Daoy (cell line): ENCODE measurements at places on chromosomes 11 and 22. TPM values are rescaled to one million over a fixed set of nuclear protein-coding genes. Genes with fewer than 3 reads are reported as not detected.

The TBX1 gene
- total RNA-seq, result 1.1 and 1.6 TPM in 2 replicates

The BTG4 gene
- not detected in 2 replicates for total RNA-seq

The TEX54 gene
- total RNA-seq, result not detected in 2 replicates

The SYT8 gene
- total RNA-seq, result not detected in 2 replicates

DNA sequence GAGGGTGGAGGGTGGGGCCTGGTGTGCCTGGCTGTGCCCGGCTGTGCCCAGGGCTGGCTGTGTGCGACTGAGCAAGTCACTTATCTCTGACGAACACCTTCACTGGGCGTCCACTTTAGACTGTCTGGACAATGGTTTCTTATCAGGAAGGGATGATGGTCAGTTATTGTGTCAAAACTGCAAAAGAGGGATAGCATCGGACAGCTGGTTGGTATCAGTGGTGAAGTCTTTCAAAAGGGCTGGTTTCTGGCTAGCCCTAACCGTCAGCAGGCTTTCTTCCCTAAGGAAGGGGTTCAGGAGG, 4.1 kb upstream of the MGAT3 start:
- DNase-seq, result no peak

DNA sequence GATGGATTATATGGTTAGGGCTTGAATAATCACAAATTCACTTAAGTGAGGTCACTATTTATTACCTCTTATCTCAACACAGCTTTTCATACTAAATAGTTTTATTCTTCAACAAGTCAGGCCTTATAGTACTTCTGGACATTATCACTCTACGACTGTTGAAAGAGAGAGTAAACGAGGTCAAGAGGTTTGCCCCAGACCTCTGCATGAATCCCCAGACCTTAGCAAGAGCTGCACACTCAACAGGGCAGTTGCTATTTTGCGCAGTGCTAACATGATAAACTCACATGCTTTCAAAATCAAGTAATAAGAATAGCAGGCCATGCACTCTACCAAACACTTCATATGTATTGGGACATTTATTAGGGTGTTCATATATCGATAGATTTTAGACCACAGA, 60.5 kb downstream of the DDI1 start:
- no peak for DNase-seq

- no peak for DNase-seq
Measured at GRCh38 chr22:37848587-37849088, 581 bp upstream of the EIF3L start.

DNA sequence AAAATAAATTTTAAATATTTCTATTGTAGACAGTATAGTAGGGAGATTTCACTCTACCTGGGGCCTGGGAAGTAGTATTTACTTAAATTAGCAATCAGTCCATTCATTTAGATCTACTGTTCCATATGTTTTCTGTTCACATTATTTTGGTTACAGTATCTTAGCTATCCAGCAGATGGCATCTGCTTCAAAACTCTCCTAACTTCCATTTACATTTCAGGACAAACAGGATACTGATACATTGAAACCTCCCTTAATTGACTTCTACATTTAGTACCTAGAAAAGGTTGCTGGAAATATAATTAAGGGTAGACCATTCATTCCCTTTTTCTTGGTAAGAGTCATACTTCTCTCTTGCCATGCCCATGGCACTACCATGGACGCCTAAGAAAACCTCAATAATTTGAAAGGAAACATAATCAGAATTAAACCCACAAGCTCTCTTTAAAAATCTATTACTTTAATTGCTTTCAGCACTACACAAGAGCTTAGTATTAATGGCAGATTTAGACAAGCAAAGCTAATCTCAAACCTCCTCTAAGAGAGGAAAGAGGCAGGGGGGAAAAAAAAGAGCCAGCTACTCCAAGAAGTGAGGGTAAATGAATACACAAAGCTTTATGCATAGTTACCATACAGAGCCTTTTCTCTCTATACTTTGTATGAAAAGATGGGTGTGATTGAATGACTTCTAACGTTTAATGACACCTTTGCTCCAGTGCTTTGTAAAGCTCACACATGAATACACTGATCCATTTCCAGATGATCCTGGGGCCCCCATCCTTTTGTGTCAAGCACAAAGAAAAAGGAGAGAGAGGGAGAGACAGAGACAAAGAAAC, 131.2 kb upstream of the MTMR2 start:
- no peak for DNase-seq

GRCh38 chr22:22770280-22770871, 117.2 kb upstream of the IGLL5 start:
- peak; percentile 32 for DNase-seq

GRCh38 chr11:86508604-86509587, 134.2 kb downstream of the CCDC81 start:
- DNase-seq, result no peak

- DNase-seq, result no peak
Measured at GRCh38 chr22:25098445-25099081, 101.1 kb upstream of the CRYBB3 start.

DNA sequence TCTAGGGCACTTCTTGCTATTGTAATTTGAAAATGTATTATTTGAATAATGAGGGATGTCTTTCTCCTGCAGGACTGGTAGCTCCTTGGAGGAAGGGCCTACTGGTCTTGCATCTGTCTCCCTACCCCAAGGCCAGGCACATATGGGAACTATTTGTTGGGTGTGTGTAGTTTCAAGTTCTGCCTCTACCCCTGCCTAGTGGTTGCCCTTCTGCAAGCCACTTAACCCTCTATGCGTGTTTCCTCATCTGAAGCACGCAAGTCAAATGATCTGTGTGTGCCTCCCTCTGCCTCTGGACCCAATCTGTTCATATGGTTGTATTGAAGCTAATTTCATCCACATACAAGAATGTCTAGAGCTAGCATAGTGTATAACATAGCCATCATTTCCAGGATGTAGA, 67.0 kb downstream of the WNT11 start:
- no peak for DNase-seq

GRCh38 chr11:10930972-10931760, 73.3 kb upstream of the ZBED5 start:
- peak; percentile 76 for DNase-seq

GRCh38 chr22:48979482-48979881, 848.2 kb downstream of the BRD1 start:
- DNase-seq, result peak; percentile 29

DNA sequence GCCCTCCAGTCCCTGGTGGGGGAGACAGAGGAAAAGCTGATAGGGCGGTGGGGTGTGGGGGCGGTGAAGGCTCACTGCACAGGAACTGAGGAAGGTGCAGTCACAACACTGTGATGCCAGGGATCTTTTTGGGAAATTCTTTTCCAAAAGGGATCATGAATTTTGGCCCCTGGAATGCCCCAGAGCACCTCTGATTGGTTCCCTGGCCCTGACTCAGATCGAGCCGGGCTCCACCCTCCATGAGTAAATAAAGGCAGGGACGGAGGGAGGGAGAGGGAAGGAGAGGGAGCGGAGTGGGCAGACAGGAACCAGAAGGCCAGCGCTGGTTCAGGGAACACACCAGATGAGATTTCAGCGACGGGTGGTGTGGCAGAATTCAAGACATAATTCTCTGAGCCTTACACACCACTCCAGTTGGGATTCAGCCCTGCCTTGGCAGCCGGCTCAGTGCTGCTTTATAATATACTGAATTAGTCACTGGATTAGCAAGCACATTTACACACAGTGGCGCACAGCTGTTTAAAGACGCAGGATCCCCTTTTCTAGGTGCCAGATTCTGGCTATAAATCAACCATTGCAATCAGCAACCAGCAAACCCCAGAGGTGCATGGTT, 80.3 kb downstream of the ETS1 start:
- peak; percentile 92 for DNase-seq

DNA sequence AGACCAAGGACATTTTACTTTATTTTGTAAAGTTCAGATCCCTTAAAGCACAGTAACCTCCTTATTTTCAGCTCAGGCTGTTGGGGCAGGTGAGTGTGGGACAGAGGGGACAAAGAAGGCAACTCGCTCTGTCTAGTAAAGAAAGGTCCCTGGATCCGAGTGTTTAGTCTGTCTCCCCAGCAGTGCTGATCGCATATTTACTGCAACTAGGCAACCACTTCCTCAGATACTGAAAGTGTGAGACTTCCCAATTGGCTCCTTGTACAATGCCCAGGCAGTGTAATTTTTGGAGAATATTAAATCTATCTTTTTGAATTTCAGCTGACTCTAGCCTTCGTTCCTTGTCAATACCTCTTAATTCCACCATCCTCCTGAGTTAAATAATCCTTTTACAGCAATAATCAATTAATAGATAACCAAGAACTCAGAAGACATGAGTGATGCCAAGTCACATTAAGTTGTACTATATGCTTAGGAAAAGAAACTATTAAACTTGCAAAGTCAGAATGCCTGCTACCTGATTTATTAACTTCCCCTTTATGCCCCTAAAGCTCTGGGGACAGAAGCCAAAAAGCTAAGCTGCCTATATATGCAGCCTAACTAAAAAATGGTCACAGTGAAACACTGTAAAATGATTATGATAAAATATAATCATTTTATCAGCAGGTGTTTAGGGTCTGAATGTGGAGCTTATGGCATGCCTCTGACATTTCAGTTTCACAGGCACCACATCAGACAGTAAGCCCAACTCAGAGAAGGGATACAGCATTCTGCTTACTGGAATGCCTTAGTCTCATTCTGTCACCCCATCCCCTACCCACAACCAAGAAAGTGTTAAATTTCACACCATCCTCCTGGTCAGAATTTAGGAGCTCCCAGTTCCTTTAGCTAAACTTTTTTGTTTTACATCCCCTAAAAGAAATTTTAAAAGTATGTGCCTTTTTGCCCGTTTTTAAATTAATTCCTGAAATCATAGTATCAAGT, 138.7 kb downstream of the TRIM44 start:
- no peak for DNase-seq

DNA sequence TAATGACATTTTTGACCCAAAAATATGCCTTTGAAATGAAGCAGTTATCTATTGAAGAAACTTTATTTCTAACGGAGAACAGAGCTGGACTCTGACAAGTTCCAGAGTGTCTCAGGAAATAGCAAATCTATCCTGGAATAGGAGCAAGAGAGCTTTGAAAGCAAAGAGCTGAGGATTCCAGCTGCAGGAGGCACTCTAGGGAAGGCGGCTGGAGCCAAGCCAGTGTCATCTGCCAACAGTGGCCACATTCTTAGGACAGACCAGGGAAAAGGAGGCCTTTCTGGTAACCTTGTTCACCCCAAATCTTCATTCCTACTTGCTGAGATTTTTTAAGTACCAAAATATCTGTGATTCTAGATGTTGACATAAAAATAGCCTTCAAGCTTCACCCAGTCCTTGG, 493.5 kb upstream of the B3GAT1 start:
- no peak for DNase-seq

- no peak for DNase-seq
Measured at GRCh38 chr11:113193016-113193415, 121.4 kb upstream of the TTC12 start.

GRCh38 chr11:33162831-33163230, 1.6 kb upstream of the CSTF3 start:
- DNase-seq, result no peak

- no peak for DNase-seq
Measured at GRCh38 chr11:5196731-5197130, 3.8 kb downstream of the OR51V1 start.

DNA sequence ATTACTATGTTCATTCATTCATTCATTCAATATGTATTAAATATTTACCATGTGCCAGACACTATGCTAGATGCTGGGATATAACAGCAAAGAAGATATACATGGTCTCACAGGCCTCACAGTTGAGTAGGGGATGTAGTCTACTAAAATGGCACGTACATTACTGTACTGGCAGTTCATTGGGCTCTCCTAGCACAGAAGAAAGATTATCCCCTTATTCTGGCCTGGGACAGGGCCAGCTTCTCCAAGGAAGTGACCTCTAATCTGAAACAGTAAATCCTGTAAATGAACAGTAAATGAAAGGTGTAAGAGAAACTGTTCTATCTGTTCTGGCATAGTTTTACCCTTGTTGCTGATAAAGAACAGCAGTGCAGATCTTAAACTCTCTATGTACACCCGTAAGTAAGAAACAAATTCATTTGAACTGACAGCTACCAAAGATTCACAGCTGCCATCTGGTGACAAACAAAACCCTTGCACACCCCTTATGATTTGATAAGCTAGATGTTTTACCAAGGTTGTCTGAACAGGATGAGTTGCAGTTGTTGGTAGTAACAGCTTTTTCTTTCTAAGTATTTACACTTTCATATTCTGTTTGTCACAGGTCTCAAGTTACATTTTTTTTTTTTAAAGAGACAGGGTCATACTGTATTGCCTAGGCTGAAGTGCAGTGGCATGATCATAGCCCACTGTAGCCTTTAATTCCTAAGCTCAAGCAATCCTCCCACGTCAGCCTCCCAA, 263.1 kb downstream of the TMEM135 start:
- no peak for DNase-seq

DNA sequence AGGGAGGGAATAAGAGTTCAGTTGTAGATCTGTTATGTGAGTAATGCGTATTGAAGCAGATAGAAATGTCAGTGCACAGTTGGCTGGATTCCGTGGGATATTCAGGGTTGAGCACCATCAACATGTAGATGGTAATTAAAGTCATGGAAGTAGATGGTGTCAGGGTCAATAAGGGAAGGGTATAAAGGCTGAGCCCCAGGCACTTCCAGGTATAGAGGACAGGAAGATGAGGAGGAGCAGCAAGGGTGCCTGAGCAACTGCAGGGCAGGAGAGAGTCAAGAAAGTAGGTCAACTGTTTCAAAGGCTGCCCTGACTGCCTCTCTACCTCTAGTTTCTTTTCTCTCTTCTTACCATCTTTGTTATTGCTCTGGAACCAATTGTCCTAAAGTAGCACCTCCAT, 85.9 kb downstream of the MICAL2 start:
- DNase-seq, result no peak

DNA sequence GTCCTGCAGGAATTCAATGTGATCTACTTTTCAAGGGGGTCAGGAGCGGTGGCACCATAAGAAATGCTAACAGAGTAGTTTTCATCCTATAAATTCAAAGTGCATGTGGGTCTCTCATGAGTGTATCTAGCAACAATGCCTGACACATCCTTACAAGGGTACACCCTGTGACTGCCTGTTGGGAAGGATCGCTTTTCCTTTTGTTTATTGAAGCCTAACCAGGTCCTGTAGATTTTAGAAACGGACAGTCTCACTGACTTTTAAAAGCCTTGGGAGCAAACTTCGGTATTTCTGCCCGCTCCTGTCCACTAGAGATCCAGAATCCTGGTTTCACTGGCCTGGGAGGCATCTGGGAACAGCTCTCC, 102.4 kb downstream of the MICAL2 start:
- DNase-seq, result peak; percentile 33
